PC-3 (cell line): ENCODE measurements at places on chromosomes 16 and 17.

- H3K27ac ChIP-seq, result peak overlapping the region; percentile 40; the same call in 1 of the 2 replicates
- DNase-seq, result no peak
- no peaks in the 10 kb centered on the region for H3K4me1 ChIP-seq
- H3K4me3 ChIP-seq, result no peak overlapping the region
- H3K36me3 ChIP-seq, result no peaks in the 10 kb centered on the region
- H3K27me3 ChIP-seq, result no peaks in the 10 kb centered on the region
Observed at GRCh38 chr17:52606590-52606989, 448.1 kb upstream of the CA10 start.

DNA sequence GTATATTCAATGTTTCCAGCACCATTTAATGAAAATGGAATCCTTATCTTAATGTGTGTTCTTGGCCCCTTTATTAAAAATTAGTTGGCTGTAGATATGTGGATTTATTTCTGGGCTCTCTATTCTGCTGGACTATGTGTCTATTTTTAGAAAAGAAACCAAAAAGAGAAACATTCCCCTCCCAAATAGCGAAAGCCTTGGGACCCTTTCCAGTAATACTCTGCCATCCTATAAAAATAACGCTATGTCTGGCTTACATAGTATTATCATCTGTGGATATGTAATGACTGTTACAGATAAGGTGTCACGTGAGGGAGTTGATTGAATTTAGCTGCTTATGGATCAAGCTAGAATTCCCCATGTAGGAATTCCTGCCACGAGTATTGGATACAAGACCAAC, 279.3 kb upstream of the KIF2B start:
- H3K4me3 ChIP-seq, result no peak overlapping the region
- H3K27me3 ChIP-seq, result no peaks in the 10 kb centered on the region
- H3K4me1 ChIP-seq, result no peaks in the 10 kb centered on the region
- no peak overlapping the region for H3K27ac ChIP-seq

- peaks cover 37% of the 10 kb centered on the region for H3K4me1 ChIP-seq
- H3K27me3 ChIP-seq, result no peaks in the 10 kb centered on the region
- H3K27ac ChIP-seq, result no peak overlapping the region
- DNase-seq, result no peak
- no peak overlapping the region for H3K4me3 ChIP-seq
- no peaks in the 10 kb centered on the region for H3K36me3 ChIP-seq
Observed at GRCh38 chr16:530111-530817, 2.8 kb downstream of the CAPN15 start.

GRCh38 chr16:77556201-77556873, 121.5 kb upstream of the ADAMTS18 start:
- H3K27me3 ChIP-seq, result peaks cover 28% of the 10 kb centered on the region
- no peak overlapping the region for H3K27ac ChIP-seq
- no peak for DNase-seq
- no peak overlapping the region for H3K4me3 ChIP-seq

GRCh38 chr17:70318051-70318450, 148.7 kb downstream of the KCNJ2 start:
- no peaks in the 10 kb centered on the region for H3K4me1 ChIP-seq
- no peak for DNase-seq
- no peaks in the 10 kb centered on the region for H3K27me3 ChIP-seq
- no peak overlapping the region for H3K27ac ChIP-seq
- no peaks in the 10 kb centered on the region for H3K36me3 ChIP-seq

- peaks cover under 1% of the 10 kb centered on the region; the same call in 1 of the 2 replicates for H3K36me3 ChIP-seq
- H3K27ac ChIP-seq, result no peak overlapping the region
- H3K4me1 ChIP-seq, result no peaks in the 10 kb centered on the region
- no peaks in the 10 kb centered on the region for H3K27me3 ChIP-seq
- no peak overlapping the region for H3K4me3 ChIP-seq
Observed at GRCh38 chr17:75487351-75488070, 27.8 kb downstream of the CASKIN2 start.

DNA sequence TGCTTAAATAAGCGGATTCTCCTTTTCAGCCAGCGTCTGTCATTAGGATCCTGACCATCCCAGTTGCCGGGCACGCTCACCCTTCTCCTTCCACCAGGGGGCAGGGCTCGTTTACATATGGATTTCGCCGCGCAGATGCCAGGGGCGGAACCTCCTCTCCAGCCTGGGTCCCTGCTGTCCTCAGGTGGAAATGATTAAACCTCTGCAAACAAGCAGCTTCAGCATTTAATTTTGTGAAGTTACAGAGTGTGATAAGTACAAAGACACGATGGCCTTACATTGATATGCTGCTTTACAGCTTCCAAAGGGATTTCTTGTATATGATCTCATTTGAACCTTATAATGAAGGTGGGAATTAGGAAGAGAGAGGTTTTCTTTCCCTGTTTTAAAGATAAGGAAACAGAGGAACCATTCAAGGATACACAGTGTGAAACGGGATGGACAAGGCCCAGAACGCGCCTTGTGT, 3.9 kb upstream of the KRT28 start:
- peak; percentile 82 for DNase-seq
- no peaks in the 10 kb centered on the region for H3K27me3 ChIP-seq
- H3K27ac ChIP-seq, result peak overlapping the region; percentile 31; the same call in 1 of the 2 replicates
- peaks cover 8% of the 10 kb centered on the region for H3K4me1 ChIP-seq

- no peak overlapping the region for H3K27ac ChIP-seq
- H3K4me3 ChIP-seq, result no peak overlapping the region
- peaks cover 5% of the 10 kb centered on the region; the same call in 1 of the 2 replicates for H3K36me3 ChIP-seq
- peak; percentile 61 for DNase-seq
- H3K27me3 ChIP-seq, result no peaks in the 10 kb centered on the region
Observed at GRCh38 chr17:46727572-46728348, 90.7 kb downstream of the WNT3 start.

DNA sequence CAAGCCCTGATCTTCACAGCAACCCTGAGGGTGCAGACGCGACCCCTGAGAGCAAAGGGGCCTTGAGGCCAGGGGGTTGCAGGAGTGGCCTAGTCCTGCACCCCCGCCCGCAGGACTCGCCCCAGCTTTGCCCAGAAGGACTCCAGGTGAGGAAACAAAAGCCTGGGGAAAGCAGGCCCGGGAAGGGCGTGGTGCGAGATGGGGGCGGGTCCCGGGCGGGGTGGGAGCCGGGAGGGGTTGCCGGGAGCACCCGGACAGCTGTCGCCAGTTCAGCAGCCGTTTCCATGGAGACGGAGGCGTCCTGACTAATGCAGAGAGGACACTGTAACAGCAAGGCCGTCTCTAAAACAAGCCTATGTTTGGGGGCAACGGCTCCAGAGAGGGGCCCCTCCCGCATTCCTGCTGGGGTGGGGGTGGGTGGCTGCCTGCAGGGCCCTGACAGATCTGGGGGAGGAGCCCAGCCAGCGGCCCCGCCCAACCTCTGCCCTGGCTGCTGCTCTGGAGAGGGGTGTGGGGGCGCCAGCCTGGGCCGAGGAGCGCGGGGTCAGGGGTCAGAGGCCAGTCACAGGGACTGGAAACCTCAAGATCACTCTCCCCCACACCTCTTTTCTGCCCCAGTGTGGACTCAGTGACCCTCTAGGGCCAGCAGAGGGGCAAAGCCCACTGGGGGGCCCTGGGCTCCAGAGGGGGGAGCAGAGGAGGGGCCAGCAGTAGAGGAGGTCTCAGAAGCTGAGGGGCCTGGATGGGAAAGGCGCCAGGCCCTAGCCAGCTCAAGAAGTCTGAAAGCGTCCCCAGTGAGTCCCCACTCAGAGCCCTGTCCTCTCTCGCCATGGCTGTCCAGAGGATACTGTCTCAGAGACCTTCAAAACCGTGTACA, 3.1 kb upstream of the TPPP3 start:
- H3K27ac ChIP-seq, result peak overlapping the region; percentile 12
- DNase-seq, result peak; percentile 70

DNA sequence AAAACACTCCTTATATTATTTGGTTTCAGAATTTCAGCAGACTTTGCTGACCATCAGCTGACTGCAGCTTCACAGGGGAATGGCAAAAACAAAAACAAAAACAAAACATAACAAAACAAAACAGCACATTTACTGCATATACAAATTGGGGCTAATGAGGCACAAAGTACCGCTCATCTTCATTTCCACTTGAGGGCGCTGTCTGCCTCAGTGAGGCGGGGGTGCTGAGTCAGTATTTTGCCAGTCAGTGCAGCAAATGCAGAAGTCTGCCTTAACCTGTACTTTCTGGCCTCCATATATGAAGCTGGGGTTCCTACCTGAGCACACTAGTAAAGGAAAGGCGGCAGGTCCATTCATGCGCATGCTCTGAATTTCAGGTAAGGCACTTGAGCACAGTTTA, 13.5 kb upstream of the DYNLRB2 start:
- no peak overlapping the region for H3K27ac ChIP-seq
- no peak overlapping the region for H3K4me3 ChIP-seq
- H3K4me1 ChIP-seq, result 0 out of 2 replicates have a peak, but pooled peaks cover 4% of the 10 kb centered on the region
- peak; percentile 68 for DNase-seq
- no peaks in the 10 kb centered on the region for H3K27me3 ChIP-seq
